Stimulated activated CD8-positive, alpha-beta memory T cell treated with anti-CD3 and anti-CD28 coated beads, Interleukin-2, amount 100 ng/mL, for 1 hour (primary cell): ENCODE measurements at places on chromosomes 1 and 21.
A peak's percentile ranks its signal among the peaks of the same experiment; 100 is the strongest.

DNA sequence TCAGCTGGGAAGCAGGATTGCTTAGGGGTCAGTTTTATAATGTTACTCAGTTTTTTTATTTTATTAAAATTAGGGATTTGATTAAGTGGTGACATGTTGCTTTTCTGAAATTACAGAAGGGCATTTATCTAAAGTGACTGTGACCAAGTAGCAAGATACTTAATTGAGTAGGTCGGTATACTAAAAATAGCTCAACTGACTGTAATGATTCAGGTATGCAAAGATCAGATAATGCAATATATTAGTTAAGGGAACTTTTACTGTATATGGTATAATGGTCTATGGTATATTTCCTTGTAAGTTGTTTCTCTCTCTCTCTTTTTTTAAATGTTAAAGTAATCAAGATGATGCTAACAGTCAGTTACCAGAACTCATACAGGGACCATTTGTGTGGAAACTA lies 26.2 kb downstream of the RLF start:
- no peak for DNase-seq

- DNase-seq, result no peak
These were observed 135.9 kb downstream of the NPHP4 start for GRCh38 chr1:5856246-5856815.

GRCh38 chr1:109040989-109041620 lies 797 bp downstream of the WDR47 start:
- peak; percentile 7 for DNase-seq

DNA sequence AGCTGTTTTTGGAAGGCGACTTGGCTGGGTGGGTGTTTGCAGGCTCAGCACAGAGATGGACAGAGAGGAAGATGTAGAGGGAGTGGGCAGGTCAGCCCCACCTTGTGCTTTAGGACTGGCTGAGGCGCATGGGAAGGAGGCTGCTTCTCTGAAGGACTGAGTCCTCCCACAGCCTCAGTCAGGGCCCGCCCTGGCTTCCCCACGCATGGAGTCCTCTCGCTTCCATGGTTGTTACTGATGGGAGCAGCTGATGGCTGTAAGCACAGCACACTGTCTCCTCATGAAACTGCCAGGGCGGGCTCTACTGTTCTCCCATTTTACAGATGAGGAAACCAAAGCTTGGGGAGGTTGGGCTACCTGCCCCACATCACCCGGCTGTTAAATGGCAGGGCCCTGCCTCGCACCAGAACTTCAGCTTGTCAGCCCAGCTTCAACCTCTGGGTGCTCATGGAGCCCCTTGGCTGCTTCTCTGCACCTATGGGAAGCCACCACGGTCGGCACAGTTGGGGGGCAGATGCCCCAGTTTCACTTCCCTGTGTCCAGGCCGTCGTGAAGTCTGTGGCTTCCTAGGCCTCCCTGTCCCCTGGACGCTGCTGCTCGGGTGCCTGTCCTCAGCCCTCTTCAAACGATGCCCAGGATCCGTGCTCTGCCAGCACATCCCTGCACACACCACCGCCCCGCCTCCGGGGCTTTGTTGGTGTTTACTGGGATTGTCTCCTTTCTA lies 2.4 kb downstream of the TMEM201 start:
- DNase-seq, result no peak

DNA sequence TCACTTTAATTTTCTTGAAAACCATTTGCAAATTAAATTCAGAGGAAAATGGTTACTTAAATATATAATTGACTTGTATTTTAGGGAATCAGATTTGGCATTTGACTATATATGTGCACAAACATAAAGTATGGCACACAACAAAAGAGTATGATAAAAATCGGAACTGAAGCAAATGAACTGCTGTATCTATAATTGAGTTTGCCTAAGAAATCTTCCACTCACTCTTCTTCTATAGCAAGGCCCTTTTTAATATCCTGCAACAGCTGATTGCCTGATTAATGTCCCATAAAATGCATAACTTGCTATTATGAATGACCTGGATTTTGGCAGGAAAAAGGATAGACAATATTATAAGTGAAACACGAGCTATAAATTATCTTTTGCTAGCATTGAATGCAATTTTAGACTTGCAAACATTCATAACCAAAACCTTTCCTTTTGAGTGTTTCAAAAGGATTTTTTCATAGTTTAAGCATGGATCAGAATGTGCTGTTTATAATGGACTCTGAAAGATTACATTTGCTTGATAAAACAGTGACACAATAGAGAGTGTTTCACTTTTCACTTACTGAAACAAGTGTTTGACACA lies 2204.3 kb downstream of the MRPL39 start:
- DNase-seq, result no peak

DNA sequence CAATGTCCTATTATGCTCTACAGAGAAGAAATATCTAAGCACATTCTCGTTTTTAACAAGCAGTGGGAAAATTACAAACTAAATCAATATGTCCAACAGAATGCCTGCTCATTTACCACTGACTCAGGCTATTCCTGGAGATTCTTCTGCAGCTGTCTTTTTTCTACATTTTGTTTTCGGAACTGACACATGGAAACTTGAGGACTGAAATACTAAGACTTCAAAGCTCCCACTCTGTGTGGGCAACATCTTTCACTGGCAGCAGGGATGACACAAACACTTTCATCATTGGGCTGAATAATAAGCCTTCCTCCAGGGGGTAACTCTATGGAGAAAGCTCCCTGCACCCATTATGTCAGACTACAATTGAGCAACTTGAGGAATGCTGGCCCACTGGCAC lies 175.5 kb upstream of the NCAM2 start:
- no peak for DNase-seq

GRCh38 chr1:226125831-226126230 lies 60.7 kb downstream of the ACBD3 start:
- DNase-seq, result no peak

- DNase-seq, result peak; percentile 85
These were observed at the start of gene HIPK1 for GRCh38 chr1:113928941-113929749. HIPK1 (plus strand) TSS chr1:113929324.

DNA sequence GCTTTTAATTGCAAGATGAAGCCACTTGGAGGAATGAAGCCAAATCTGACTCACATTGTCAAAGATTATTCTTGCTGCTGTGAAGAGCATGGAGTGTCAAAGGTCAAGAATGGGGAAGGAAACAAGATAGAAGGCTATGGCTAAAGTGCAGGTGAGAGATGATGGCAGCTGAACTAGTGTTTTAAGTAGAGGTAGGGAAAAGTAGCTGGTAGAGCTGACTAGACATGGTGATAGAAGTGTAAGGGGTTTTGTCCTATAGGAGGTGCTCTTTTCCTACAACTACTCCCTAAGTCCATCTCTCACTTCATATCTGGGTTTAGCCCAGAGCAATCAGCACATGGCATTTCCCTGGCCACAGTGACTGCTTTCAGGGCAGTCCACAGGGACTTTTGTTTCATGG lies 11.8 kb downstream of the UBE2T start:
- no peak for DNase-seq

DNA sequence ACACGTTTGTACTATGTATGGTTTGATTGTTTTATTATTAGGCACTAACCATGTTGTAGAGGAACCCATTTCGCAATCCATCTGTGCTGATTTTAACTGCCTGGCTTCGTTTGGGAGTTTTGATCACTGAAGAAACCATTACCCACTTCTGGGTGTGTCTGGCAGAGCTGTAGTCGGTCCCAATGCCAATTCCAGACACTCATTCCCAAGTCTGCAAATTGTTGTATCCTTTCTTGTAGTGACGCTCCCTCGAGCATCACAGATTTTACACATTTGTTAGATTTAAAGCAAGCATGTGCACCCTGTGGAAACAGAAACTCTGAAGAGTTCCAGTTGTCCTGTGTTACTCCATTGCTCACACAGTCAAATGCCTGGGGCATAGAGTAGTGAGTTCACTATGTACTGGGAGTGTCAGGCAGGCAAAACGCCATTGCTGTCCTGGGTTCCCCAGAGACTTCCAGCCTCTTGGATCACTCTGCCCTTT lies 31.0 kb upstream of the EFCAB14 start:
- DNase-seq, result no peak

GRCh38 chr1:221683681-221684080 lies 58.2 kb downstream of the DUSP10 start:
- DNase-seq, result no peak

DNA sequence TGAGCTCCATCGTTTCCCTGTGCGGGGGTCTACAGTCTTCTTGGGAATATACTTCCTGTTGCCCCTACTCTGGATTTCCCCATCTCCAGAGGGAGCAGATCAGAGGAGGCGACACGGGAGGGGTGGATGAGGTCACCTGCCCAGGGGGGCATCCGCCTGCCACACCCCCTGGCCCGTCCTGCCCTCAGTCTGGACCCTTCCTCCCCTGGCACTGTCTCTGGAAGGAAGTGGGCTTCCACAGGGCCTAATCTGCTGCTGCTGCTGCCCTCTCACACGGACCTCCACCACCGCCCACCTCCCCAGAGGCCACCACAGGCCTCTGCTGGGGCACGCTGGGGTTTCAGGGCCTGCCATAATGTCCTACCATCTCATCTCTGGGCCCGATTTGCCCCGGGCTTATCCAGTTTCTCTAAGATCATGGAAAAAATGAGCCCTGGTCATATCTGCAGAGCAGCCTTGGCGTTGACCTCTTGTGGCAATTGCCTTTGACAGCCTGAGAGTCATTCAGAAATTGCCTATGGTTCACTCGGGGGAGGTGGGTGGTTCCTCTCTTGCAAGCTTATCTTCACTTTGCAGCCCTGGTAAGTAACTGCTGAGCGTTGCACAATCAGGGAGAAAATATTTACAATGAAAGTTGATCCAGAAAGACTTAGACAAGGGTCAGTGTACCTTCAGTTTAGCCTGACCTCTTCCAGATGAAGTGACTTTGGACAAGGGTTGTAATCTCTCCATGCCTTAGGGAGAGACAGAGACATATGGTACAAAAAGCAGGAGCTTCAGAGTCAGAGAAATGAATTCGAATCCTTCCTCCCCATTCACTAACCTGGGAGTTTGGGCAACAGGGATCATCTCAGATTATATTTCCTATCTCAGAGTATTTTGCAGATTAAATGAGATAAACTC lies 252.4 kb downstream of the TOMM20 start:
- DNase-seq, result no peak

- DNase-seq, result no peak
These were observed 633.7 kb upstream of the USP24 start for GRCh38 chr1:55848906-55849305.
